Glomerular endothelial cell (primary cell): ENCODE measurements at places on chromosomes 6 and 20. TPM values are rescaled to one million over a fixed set of nuclear protein-coding genes. Genes with fewer than 3 reads are reported as not detected.

ASIP gene
- not detected in 2 replicates for total RNA-seq

AP5S1 gene
- 16.5 and 17.6 TPM in 2 replicates for total RNA-seq

SLC52A3 gene
- not detected in 2 replicates for total RNA-seq

OR12D1 gene
- total RNA-seq: not detected in 2 replicates

OPN5 gene
- total RNA-seq: not detected in 2 replicates

IMPG1 gene
- total RNA-seq: not detected in 2 replicates

ATXN1 gene
- 13.1 and 23.7 TPM in 2 replicates for total RNA-seq

CYP39A1 gene
- total RNA-seq: 1.9 TPM in 1 of 2 replicates, not detected in the other

BTNL2 gene
- not detected in 2 replicates for total RNA-seq

ZSCAN31 gene
- total RNA-seq: 16.9 and 19.7 TPM in 2 replicates

BPIFB1 gene
- total RNA-seq: not detected in 2 replicates

HTR1B gene
- total RNA-seq: 0.58 and 3.4 TPM in 2 replicates

MYLK4 gene
- 0.35 and 0.44 TPM in 2 replicates for total RNA-seq

FAM217A gene
- not detected in 2 replicates for total RNA-seq

FERMT1 gene
- total RNA-seq: 1.2 and 3.9 TPM in 2 replicates

CCR6 gene
- total RNA-seq: not detected in 2 replicates

TLDC2 gene
- not detected in 2 replicates for total RNA-seq

DDR1 gene
- total RNA-seq: 9.1 and 18.7 TPM in 2 replicates
